ENCODE measurements at places on chromosomes 5 and 9. TPM values are rescaled to one million over a fixed set of nuclear protein-coding genes. Genes with fewer than 3 reads are reported as not detected.
A peak's percentile ranks its signal among the peaks of the same experiment; 100 is the strongest.

Gene KCNIP1
- total RNA-seq, result not detected

DNA sequence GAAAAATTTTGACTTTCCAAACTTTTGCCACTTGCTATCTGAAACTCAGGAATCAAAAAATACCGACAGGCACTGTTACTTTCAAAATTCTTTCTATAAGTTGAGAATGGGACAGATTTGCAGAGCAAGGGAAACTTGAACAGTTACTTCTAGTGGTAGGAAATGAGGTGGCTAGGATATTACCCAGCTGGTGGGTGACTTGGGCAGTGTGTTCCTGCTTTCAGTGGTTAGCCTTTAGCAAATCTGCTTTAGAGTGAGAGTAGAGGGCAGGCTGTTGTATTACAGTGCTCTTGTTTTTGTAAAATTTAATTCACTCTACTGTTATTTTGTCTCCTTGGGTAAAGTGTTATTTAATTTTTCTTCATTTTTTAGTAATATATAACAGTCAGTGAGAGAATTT is 40.2 kb upstream of the ROPN1L start:
- no peak for DNase-seq

Gene CNTFR
- total RNA-seq, result 0.34 TPM

GRCh38 chr9:13224366-13224765 is 55.1 kb downstream of the MPDZ start:
- DNase-seq, result no peak

Gene DEPDC1B
- 40.8 TPM for total RNA-seq

DNA sequence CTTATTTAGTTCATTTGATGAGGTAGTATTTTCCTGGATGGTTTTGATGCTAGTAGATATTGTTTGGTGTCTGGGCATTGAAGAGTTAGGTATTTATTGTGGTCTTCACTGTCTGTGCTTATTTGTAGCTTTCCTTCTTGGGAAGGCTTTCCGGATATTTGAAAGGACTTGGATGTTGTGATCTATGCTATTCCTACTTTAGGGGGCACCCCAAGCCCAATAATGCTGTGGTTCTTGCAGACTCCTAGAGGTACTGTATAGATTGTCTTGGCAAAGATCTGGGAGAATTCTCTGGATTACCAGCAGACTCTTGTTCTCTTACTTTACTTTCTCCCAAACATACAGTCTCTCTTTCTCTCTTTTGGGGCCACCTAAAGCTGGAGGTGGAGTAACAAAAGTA is 315.7 kb downstream of the MAT2B start:
- DNase-seq, result no peak

- no peak for DNase-seq
Measured at GRCh38 chr5:20486826-20487225, 498.8 kb upstream of the CDH18 start.

DNA sequence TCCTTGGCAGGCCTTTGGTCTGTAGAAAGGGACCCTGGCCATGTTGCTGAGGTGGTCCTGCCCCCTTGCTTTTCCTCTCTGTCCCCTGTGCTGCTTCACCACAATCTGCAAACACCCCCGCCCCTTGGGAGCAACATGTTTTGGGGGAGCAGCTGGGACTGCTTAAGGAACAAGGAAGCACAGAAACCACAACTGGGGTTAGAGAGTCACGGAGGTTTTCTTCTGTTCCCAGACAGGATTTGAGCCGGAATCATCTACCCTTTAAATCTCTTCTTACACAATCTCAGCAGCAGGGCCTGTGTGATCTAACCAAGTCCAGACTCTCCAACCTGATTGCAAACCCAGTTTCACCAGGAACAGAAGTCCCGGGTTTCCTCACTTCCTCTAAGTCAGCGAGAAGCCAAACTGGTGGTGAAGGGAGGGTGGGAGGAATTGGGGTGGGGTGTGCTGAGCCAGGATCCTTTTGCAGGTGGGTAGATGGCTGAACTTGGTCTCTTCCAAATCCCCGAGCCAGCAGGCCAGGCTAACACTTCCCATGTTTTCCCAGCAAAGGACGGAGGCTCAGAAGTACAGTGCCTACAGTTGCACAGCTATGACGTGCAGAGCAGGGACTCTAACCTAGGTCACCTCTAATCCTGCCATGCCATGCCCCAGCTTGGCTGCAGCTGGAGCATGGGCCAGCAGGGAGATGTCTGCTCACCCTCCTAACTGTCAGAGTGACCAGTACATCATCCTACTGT is 25.0 kb downstream of the SH3PXD2B start:
- no peak for DNase-seq

DNA sequence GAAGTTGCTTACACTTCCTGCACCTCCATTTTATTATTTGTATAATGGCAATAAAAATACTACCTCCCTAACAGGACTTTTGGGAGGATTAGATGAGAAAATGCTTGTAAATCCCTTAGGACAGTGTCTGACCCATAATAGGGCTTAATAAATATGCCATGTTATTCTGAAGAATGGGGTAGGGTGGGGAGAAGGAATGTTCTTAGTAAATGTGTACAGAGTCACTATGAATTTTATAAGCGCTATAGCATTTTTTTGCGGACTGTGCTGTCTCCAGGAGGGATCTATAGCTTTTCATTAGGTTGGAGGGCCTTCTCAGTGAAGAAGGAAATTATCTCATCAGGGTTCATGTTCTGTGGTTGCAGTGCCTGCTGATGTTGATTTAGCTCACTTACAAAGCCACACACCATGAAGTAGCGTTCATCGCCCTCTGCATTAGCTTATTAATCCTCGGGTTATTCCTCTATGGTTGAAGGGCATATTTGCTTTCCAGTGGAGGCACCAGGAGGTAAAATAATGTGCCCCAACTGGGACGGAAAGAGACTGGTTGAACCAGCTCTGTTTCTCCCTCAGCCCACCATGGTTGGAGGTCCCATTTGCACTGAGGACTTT is 497.1 kb downstream of the ARHGEF28 start:
- DNase-seq, result no peak

Gene BNIP1
- 31.4 TPM for total RNA-seq

Gene IL13
- 0.72 TPM for total RNA-seq

Gene ABCA2
- total RNA-seq, result 17.8 TPM

DNA sequence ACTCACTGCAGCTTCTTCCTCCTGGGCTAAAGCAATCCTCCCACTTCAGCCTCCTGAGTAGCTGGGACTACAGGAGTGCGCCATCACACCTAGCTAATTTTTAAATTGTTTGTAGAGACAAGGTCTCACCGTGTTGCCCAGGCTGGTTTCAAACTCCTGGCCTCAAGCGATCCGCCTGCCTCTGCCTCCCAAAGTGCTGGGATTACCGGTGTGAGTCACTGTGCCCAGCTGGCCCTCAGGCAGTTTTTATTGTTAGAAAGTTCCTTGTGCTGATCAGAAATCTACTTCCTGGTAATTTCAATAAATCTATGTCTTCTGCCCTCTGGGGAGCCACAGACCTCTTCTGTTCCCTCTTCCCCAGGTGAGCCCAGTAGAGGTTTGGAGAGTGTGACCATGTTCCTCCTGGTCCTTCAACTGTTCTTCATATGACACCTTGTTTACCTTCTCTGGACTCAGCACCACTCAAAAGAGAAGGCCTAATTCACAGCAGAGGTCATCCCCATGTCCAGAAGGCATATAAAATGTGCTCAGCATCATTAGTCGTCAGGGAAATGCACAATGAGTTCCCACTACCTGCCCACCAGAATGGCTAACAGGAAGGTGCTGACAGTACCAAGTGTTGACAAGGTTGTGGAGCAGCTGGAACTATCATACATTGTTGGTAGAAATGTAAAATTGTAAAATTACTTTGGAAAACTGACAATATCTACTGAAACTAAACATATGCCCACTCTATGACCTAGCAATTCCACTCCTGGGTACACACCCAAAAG is 10.4 kb downstream of the TMOD1 start:
- DNase-seq, result no peak

DNA sequence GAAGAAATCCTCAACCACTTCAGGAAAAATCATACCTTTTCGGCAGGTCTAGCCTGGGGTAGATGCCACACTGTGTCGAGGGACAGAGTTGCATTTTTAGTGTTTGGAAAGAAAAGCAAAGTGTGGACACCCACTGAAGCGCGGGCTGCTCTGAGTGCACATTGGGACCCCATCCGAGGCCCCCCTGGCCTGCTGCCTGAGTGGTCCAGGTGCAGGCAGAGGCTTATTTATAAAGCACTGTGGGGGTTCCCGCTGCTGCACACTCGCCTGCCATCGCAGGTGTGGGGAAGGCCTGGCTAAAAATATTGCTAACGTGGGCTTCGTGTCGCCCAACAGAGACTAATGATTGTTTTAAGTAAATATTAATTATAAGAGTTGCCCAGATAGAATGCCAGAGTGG is 119.4 kb downstream of the CRB2 start:
- no peak for DNase-seq

GRCh38 chr9:120652934-120653333 is 61.3 kb downstream of the MEGF9 start:
- no peak for DNase-seq

GRCh38 chr9:98161851-98162250 is 30.6 kb downstream of the CORO2A start:
- DNase-seq, result no peak

Gene ITK
- 308 TPM for total RNA-seq

Gene NUTM2G
- total RNA-seq, result not detected

DNA sequence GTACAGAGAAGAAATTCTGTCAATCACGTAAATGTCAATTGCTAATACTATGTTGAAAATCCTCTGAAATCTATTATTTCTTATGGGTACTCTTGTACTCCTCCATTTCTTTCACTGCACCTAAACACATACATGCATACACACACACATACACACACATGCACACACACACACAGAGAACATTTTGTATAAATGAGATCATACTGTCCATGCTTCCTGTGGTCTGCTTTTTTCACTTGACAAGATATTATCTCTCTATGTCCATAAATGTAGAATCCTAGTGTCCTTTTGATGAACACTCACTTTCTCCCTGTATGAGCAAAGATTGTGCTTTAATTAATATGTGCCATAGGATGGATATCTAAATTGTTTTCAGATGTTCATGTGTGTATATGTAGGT is 32.7 kb upstream of the TLR4 start:
- DNase-seq, result no peak

Gene GRHPR
- total RNA-seq, result 65.6 TPM

Gene ARHGEF28
- not detected for total RNA-seq

Gene PRDM12
- not detected for total RNA-seq

DNA sequence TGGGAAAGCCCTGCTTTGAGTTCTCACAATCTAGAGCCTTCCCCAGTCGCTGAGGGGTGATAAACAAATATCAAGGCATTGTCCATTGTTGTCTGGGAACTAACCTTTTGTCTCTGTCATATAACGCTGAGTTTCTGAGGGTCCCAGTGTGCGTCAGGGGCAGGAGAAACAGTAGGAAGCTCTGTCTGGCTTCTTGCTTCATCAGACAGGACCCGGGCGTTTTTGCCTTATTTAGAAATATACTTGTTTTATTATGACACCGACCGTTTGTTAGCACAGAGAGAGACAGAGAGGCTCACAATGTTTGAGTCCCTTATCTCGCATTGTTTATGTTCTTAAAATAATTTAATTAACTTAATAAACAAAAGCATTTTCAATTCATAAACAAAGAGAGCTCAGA is 204.9 kb upstream of the GAS1 start:
- no peak for DNase-seq

GRCh38 chr5:119386596-119387344 is 31.0 kb downstream of the TNFAIP8 start:
- no peak for DNase-seq

- DNase-seq, result peak; percentile 41
Measured at GRCh38 chr5:179125789-179126505, 65.8 kb downstream of the ZNF354C start.

DNA sequence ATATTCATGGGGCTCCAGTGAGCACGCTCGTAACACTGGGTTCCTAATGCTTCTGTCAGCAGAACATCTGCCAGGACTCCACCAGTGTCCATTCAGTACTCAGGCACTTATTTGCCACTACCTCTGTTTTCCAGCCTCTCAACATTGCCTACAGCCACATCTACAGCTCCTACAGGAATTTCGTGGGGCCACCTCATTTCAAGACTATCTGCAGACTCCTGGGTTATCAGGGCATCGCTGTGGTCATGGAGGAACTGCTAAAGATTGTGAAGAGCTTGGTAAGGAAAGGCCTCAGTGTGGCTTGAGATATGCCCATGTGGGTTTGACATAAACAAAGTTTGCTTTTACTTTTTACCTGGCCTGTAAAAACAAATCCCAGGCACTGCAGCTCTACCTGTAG is 92.9 kb downstream of the CYFIP2 start:
- no peak for DNase-seq

Gene AQP3
- 3.8 TPM for total RNA-seq

- peak; percentile 10 for DNase-seq
Measured at GRCh38 chr5:132485641-132486317, 4.8 kb downstream of the IRF1 start.

DNA sequence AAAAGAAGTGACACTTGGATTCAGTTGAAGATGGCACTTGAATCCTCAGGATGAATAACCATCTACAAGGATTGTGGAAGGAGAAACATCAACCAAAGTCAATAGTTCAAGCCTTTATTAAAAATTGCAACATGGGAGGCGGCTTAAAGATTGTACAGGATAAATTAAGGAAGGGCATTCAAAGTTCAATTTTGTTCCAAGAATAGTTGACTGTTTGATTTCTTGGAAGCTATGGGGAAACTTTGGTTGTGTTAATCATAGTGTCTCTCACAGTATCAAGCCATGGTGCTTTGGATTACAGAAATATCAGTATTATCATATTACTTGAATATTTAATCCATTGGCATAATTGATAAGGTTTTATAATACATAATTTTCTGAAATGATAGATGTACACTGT is 1844.3 kb downstream of the MAT2B start:
- DNase-seq, result no peak

GRCh38 chr5:33474931-33475499 is 34.2 kb downstream of the TARS1 start:
- DNase-seq, result no peak

DNA sequence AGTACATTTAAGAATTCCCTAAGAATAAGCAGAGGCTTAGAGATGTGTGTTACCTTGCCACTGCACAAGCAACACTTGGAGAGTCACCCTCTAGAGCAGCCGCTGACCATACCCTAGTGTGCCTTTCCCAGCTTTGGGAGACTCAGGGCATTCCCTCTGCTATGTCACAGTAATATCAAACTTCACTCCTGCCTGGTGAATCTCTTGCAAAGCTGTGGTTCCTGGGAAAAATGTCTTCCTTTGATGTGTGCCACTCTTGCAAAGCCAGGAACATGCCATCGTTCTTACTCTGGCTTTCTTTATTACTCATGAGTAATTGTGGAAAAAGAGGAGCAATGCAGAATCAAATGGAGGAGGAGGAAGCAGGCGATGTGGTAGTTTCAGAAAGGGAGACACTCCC is 173.2 kb downstream of the CCDC192 start:
- no peak for DNase-seq

All from activated naive CD4-positive, alpha-beta T cell treated with anti-CD3 and anti-CD28 coated beads, Interleukin-2, amount 50 U/mL, for 72 hours (primary cell).